ENCODE measurements at places on chromosomes 6 and 20.

GRCh38 chr20:45465491-45466266, 3.9 kb upstream of the WFDC2 start:
- no peaks in the 10 kb centered on the region for H3K36me3 ChIP-seq
- peaks cover 8% of the 10 kb centered on the region for H3K4me1 ChIP-seq

DNA sequence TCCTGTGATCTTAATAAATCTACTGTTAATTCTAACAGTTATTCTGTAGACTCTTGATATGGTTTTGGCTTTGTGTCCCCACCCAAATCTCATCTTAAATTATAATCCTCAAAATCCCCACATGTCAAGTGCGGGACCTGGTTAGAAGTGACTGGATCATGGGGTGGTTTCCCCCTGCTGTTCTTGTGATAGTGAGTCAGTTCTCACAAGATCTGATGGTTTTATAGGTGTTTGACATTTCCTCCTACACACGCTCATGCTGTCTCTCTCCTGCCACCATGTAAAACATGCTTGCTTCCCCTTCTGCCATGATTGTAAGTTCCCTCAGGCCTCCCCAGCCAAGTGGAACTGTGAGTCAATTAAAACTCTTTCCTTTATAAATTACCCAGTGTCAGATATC, 10.5 kb upstream of the EPB41L2 start:
- H3K27me3 ChIP-seq = no peaks in the 10 kb centered on the region
- H3K36me3 ChIP-seq = no peaks in the 10 kb centered on the region
- no peak overlapping the region for H3K4me3 ChIP-seq
- no peak for DNase-seq
- H3K4me1 ChIP-seq = no peaks in the 10 kb centered on the region
- no peak overlapping the region for H3K27ac ChIP-seq

DNA sequence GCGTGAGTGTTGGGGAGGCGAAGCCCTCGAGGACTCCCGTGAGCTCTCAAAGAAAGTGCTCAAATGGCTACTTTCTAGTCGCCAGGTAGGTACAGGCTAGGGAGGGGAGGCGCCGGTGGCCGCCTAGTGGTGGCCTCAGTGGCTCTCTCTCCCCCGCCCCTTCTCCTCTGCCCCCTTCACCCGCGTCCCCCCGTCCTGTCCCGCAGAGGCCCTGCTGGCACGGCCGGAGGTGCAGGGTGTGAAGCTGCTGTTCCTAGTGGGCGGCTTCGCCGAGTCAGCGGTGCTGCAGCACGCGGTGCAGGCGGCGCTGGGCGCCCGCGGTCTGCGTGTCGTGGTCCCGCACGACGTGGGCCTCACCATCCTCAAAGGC, 16.3 kb downstream of the ADISSP start:
- H3K27me3 ChIP-seq = peaks cover 34% of the 10 kb centered on the region
- H3K4me3 ChIP-seq = no peak overlapping the region
- peaks cover 15% of the 10 kb centered on the region for H3K4me1 ChIP-seq
- no peak for DNase-seq

GRCh38 chr20:1894471-1894950, 696 bp upstream of the SIRPA start:
- no peaks in the 10 kb centered on the region for H3K36me3 ChIP-seq
- no peak overlapping the region for H3K4me3 ChIP-seq
- peaks cover 2% of the 10 kb centered on the region for H3K4me1 ChIP-seq
- DNase-seq = no peak
- no peak overlapping the region for H3K27ac ChIP-seq

GRCh38 chr6:73062837-73063236, 162.5 kb downstream of the KHDC1L start:
- no peak overlapping the region for H3K27ac ChIP-seq
- H3K36me3 ChIP-seq = no peaks in the 10 kb centered on the region
- DNase-seq = no peak
- peaks cover 2% of the 10 kb centered on the region for H3K4me1 ChIP-seq

DNA sequence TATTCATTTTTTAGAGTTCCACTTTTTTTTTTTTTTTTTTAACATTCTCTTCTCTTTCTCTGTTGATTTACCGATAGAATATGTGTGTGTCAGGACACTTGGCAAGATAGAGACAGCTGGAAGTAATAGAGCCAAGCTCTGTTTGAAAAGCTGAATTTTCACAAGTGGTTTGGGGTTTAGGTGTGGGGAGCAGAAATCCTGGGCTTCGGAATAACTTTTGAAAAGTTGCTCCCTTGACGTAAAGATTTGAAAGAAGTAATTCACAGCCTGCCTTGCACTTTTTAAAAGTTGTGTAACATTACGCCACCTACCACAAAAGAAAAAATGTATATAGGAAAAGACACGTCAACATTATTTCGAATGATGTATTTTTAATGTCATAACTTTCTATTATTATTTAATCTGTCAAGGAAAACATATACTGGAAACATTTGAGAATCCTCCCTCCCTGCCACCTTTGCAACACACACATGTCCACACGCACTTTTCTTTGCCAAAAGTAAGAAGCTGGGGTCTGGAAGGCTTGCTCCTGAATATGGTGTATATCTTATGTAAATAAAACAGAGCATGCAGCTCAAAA, 917.9 kb downstream of the KIF16B start:
- H3K36me3 ChIP-seq = no peaks in the 10 kb centered on the region
- no peak for DNase-seq
- H3K27me3 ChIP-seq = no peaks in the 10 kb centered on the region
- no peaks in the 10 kb centered on the region for H3K4me1 ChIP-seq

DNA sequence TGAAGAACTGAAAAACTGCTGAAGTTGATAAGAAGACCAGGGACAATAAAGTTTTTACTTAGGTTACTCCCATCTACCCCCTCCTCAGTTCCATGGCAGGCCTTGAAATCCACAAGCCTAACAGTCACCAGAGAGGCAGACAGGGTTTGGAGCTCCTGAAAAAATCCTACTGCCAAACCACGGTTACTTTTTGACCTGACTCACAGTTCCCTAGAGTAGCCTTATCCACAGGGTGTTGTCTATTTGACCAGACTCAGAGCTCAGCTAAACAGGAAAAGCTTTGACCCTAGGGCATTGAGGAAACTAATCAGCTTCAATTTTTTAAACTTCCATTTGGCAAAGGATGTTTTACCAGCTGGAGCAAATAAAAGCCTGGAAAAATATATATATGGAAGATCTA, 257.7 kb upstream of the NT5E start:
- no peaks in the 10 kb centered on the region for H3K4me1 ChIP-seq
- H3K4me3 ChIP-seq = no peak overlapping the region

GRCh38 chr6:39707962-39708683, 17.1 kb downstream of the KIF6 start:
- H3K27ac ChIP-seq = no peak overlapping the region
- H3K4me1 ChIP-seq = no peaks in the 10 kb centered on the region
- peaks cover 3% of the 10 kb centered on the region for H3K27me3 ChIP-seq
- no peaks in the 10 kb centered on the region for H3K36me3 ChIP-seq
- no peak overlapping the region for H3K4me3 ChIP-seq
- no peak for DNase-seq

DNA sequence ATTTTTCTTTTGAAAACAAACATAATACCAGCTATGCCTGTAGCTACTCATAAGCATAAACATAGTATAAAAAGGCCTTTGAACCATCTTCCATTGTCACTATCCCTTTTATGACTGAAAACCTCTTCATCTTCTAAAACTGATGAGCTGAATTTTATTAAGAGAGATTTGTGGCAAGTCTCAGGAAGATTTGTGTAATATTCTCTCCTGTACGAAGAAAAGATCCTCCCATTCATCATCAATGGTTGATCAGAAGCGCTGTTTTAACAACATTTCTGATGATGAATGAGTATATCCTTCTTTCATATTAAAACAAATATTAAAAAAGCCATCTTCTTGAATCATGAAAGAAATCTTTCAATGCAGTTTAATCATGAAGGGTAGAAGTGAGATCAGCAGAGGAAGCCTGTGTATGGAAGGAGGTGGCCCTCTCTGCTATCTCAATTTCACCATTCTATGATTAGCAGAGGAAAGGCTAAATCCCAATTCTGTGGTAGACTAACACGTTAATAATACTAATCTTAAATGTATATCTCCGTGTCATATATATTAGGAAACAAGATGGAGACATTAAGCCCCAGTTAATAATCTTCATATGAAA, 430.2 kb downstream of the FRK start:
- no peak overlapping the region for H3K4me3 ChIP-seq
- H3K27me3 ChIP-seq = no peaks in the 10 kb centered on the region
- H3K36me3 ChIP-seq = no peaks in the 10 kb centered on the region
- no peak overlapping the region for H3K27ac ChIP-seq
- no peak for DNase-seq

DNA sequence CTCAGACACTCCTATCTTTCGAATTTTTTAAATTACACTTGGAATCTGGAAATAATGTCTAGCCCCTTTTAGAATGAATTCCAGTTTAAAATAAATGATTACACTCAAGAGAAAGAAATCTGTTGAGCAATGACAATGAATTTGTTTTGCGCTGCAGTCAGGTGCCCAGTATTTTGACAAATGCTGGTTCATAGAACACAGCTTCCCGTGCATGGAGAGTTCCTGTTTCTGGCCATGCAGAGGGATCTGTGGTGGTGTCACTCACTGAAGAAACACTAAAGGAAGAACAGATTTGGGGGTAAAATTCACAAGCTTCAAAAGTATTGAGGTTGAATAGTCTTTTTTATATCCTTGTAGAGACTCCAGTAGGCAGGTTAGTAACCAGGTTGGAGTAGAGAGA, 113.4 kb upstream of the CEP85L start:
- H3K4me3 ChIP-seq = no peak overlapping the region
- H3K36me3 ChIP-seq = peaks cover 2% of the 10 kb centered on the region
- no peak for DNase-seq
- no peak overlapping the region for H3K27ac ChIP-seq

GRCh38 chr20:24955045-24955444, 6.0 kb downstream of the CST7 start:
- H3K27me3 ChIP-seq = no peaks in the 10 kb centered on the region
- H3K36me3 ChIP-seq = peaks cover 32% of the 10 kb centered on the region
- H3K27ac ChIP-seq = peak overlapping the region; percentile 92
- H3K4me1 ChIP-seq = peaks cover 56% of the 10 kb centered on the region
- peak; percentile 59 for DNase-seq

DNA sequence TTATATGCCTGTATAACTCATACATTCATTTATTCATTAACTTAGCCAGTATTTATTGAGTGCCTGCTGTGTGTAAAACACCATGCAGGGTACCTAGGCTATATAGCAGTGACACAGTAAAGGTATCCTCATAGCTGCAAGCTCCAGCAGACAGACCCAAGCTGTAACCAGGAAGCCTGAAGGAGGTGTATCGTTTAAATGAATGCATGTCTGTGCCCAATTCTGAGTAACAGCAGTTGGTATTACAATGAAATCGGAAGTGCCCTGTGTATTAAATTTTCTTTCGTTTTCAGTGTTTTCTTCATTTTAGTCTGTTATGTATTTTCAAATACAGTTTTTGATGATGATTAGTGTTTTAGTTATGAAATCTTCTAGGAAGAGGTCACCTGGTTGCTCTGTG, 485.8 kb upstream of the SOX4 start:
- no peaks in the 10 kb centered on the region for H3K27me3 ChIP-seq
- H3K4me1 ChIP-seq = no peaks in the 10 kb centered on the region
- no peak overlapping the region for H3K27ac ChIP-seq
- peaks cover 2% of the 10 kb centered on the region for H3K36me3 ChIP-seq

DNA sequence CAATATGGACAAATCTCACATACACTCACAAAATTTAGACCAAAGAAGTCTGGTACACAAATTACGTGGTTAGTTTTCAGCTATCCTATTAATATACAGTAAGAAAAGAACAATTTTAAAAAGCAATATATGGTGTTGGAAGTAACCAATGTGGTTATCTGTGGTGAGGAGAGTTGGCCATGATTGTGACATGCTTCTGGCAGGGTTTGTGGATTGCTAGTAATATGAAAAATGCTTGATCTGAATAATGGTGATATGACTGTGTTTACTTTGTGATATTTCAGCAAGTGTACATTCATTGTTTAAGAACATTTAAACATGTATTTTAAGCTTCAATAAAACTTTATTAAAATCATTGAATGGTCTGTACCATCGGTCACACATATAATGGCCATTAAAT, 99.1 kb downstream of the ADGB start:
- no peaks in the 10 kb centered on the region for H3K36me3 ChIP-seq
- H3K4me1 ChIP-seq = no peaks in the 10 kb centered on the region
- no peak overlapping the region for H3K4me3 ChIP-seq
- H3K27me3 ChIP-seq = peaks cover 7% of the 10 kb centered on the region

- no peak for DNase-seq
- no peak overlapping the region for H3K4me3 ChIP-seq
- H3K4me1 ChIP-seq = peaks cover 2% of the 10 kb centered on the region
- no peaks in the 10 kb centered on the region for H3K27me3 ChIP-seq
- H3K27ac ChIP-seq = no peak overlapping the region
These were observed 44.7 kb upstream of the CCN2 start for GRCh38 chr6:131995917-131996316.

- H3K4me1 ChIP-seq = no peaks in the 10 kb centered on the region
- H3K27me3 ChIP-seq = no peaks in the 10 kb centered on the region
- no peak for DNase-seq
- H3K27ac ChIP-seq = no peak overlapping the region
- no peaks in the 10 kb centered on the region for H3K36me3 ChIP-seq
These were observed 803.7 kb downstream of the PHF3 start for GRCh38 chr6:64439274-64439673.

- H3K4me1 ChIP-seq = no peaks in the 10 kb centered on the region
- no peak overlapping the region for H3K27ac ChIP-seq
- no peaks in the 10 kb centered on the region for H3K36me3 ChIP-seq
- peak; percentile 55 for DNase-seq
- peaks cover 9% of the 10 kb centered on the region for H3K27me3 ChIP-seq
These were observed 11.8 kb upstream of the GSTA1 start for GRCh38 chr6:52815167-52816092.

DNA sequence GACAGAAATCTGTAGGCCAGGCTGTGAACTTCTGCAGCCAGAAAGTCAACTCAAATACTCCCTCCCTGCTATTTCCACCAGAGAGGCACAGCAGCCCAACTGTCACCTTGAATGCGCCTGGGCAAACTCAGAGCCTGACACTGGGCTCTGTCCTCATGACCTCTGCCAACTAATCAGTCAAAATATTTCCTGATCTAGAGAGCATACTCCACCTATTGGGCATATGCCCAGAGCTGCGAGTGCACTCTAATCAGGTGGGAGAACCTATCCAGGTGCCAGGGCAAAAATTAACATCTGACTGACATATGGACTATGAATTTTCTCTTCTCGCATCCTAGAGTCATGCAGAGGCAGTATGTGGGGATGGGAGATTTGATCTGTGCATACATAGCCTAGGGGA, 406.3 kb upstream of the RUNX2 start:
- H3K4me1 ChIP-seq = peaks cover 46% of the 10 kb centered on the region
- H3K27ac ChIP-seq = peak overlapping the region; percentile 69
- H3K36me3 ChIP-seq = peaks cover 10% of the 10 kb centered on the region
- H3K27me3 ChIP-seq = no peaks in the 10 kb centered on the region

DNA sequence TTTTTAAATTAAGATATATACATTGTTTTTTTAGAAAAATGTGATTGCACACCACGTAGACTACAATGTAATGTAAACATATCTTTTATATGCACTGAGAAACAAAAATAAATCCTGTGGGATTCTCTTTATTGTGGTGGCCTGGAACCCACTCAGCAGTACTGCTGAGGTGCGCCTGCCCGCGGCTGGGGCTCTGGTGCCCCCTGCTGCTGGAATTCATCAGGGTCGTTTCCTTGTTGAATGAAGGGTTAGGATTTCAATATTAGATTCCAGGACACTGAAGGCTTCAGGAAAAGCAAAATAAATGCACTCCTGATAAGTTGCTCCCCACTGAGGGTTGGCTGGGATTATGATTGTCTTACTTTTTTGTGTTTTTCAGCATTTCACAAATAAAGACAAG, 175.8 kb upstream of the GGTLC1 start:
- no peak overlapping the region for H3K27ac ChIP-seq
- no peaks in the 10 kb centered on the region for H3K27me3 ChIP-seq
- no peaks in the 10 kb centered on the region for H3K36me3 ChIP-seq
- H3K4me1 ChIP-seq = no peaks in the 10 kb centered on the region

GRCh38 chr6:8108031-8108660, 5.8 kb upstream of the EEF1E1 start:
- no peaks in the 10 kb centered on the region for H3K36me3 ChIP-seq
- no peaks in the 10 kb centered on the region for H3K4me1 ChIP-seq
- H3K27me3 ChIP-seq = peaks cover 31% of the 10 kb centered on the region
- H3K4me3 ChIP-seq = no peak overlapping the region

All from activated naive CD4-positive, alpha-beta T cell treated with anti-CD3 and anti-CD28 coated beads, Interleukin-2, amount 10 ng/mL, durations not matched to agents 7 days and 5 days (primary cell).